ENCODE measurements at places on chromosomes 2 and 18. TPM values are rescaled to one million over a fixed set of nuclear protein-coding genes. Genes with fewer than 3 reads are reported as not detected.

The MEP1B gene
- not detected for polyA plus RNA-seq

The SRD5A2 gene
- not detected for polyA plus RNA-seq

The RNF138 gene
- polyA plus RNA-seq = 83.2 TPM

The SNTG2 gene
- polyA plus RNA-seq = 0.55 TPM

The SH3RF3 gene
- not detected for polyA plus RNA-seq

The ABCG5 gene
- not detected for polyA plus RNA-seq

The ST6GAL2 gene
- not detected for polyA plus RNA-seq

The ACVR1 gene
- polyA plus RNA-seq = 16.1 TPM

The CYP27A1 gene
- not detected for polyA plus RNA-seq

The GDF7 gene
- polyA plus RNA-seq = 0.04 TPM

- DNase-seq = no peak
Measured at GRCh38 chr2:3656762-3657721, 958 bp upstream of the ALLC start.

- DNase-seq = peak; percentile 20
Measured at GRCh38 chr2:238139196-238140039, 950 bp downstream of the KLHL30 start.

DNA sequence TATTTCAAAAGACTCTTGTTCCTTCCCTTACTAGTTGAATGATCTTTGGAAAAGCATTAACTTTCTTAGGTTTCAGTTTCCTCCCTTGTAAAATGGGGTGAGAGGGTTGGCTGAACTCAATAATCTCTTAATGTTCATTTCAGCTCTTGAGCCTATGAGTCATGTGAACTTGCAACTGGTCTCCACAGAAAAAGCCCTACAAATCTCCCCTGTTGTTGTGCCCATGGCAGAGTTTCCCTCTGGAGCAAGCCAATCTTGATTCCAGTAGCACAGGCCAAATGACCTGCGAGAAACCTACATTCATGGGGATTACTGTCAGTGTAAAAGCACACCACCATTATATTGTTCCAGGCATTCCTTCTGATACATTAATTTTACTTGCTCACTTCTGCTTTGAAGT lies 388.9 kb downstream of the ALK start:
- DNase-seq = no peak

DNA sequence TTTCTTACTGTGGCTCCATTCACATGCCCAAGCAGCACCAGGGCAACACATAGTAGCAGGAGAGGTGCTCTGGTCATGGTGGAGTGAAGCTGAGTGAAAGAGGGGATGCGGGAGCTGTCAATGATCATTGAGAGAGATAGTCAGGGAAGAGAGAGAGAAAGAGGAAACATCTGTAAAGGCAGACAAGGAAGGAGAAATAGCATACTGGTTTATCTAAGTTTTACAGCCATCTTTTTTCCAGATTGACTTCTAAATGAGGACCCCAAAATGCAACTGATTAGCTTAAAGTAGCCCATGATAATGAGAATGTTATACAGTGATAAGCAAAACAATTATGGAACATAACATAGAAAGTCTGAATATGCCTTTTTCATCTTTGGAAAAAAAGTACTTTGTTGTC lies at the start of gene C2orf66:
Gene C2orf66 (minus strand): TSS at position 96 of the 400 bp plus-strand sequence. CDS start 19 bp downstream, at position 77.
- DNase-seq = no peak

- no peak for DNase-seq
Measured at GRCh38 chr2:234635284-234635683, 138.4 kb upstream of the ARL4C start.

DNA sequence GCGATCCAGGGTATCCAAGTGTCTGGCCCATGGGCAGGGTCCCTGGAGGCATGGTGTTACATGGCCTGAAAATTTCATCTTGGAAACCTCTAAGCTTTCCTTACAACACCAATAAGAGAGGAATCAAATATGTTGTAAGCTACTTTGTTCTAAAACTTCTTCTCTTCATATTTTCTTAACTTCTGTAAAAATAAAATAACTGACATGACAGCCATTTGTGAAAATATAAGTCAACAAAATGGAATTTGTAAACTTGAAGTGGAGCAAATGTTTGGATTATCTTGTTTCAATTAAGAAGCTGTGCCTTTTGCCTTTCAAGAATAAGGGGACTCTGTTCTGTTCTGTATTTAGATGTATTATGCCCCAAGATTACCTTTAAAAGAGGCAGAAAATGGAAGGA lies 319.7 kb downstream of the LPIN1 start:
- no peak for DNase-seq

GRCh38 chr2:205435970-205436369 lies 246.3 kb upstream of the NRP2 start:
- DNase-seq = no peak

DNA sequence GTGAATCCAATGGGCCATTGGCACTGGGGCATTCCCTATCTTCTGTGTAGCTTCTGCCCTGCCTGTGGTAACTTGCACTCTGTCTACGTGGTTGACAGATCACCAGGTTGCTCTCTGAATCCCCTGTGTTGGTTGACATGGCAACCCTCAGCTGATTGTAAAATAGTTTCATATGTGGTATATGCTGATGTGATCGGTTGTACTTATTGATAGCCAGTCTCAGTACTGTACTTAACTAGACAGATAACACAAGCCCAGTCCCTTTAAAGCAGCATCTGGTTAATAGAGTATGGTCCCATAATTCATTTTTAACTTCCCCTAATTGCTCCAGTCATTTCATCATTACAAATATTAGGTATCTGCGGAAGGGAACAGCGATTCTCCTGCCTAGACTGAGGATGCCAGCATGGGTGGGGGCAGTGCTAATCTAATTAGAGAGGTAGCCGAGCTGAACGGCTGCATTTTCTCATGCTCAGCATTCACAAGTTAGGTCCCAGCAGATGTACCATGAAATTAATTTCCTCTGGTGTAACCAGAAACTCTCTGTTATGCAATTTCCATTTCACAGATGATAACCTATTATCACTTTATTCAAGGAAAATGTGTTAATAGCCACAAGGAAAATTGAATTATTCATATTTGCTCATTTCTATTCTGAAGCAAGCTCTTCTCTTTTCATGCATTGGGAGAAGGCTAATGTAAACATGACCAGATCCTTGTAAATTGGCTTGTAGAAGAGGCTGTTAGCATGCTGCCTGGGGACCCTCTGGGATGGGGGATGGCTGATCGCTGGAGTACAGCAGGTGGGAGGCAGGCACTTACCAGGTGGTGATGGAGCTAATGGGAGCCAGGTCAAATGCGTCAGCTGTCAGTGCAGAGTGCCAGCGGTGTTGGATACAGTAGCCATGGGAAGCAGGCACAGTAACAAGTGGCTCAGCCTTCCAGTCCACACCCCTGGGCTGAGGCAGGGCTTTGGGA lies 608.3 kb downstream of the GALR1 start:
- no peak for DNase-seq

DNA sequence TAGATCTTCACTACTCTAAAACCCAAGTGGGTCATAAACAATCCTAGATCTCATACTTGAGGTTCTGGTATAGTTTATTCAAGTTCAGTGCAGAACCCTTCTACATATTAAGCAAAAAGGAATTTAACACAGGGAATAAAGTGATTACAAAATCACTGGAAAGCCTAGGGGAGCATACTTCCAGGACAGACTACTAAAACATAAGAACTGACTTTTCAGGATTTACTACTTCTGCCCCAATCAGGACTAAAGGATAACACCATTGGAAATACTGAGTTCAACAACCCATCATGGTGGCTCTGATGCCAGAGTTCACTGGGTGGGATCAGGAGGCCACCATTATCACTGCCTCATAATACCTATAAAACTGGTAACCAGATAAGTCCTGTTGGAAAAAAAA lies 123.6 kb downstream of the DNAH7 start:
- DNase-seq = no peak

- DNase-seq = no peak
Measured at GRCh38 chr2:157967856-157968255, 91.7 kb upstream of the ACVR1 start.

DNA sequence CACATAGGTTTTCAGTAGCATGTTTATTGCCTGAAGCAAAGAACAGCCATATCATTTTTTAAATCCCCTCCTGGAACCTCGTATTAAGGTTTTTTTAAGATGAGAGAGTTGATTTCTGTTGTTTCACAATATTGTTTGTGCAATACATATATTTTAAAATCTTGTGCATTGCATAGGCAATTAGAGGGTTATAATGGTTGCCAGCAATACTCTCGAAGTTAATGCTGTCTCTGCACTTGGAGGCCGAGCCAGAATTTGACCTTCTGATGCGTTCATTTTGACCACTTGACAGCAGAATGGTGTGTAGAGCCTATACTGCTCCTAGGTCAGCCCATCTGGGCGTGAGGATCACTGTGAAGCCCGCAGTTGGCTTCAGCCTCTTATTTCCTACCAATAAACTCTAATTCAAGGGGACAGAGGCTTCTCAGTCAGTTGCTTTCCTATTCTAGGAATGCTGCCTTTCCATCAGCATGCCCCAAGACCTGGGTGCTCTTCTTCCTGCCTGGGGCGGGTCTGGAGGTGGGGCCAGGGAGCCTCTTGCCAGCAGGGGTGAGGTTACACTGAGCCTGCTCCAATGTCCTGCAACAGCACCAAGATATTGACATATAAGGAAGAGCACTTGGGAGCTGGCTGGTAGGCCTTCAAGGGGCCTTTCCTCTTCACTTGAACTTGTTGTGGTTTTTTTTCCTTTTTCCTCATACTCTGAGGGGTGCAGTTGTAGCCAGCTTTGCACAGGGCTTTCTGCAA lies 91.4 kb upstream of the BCL2L11 start:
- DNase-seq = no peak

DNA sequence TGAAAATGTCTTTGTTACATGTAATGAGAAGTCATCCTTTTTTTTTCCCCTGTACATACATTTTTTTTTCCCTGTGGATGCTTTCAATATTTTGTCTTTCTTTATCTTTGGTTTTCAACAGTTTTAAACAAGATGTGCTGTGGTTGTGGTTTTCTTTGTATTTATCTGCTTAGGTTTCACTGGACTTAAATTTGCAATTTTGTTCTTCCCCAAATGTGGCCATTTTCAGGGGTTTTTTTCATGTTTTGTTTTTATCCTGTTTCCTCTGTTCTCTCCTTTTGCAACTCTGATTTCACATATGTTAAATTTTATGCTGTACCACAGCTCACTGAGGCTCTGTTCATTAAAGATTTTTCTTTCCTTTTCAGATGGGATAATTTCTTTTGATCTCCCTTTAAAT lies 41.7 kb downstream of the GALNT1 start:
- no peak for DNase-seq

- DNase-seq = no peak
Measured at GRCh38 chr2:188572592-188572991, 280.9 kb downstream of the GULP1 start.

DNA sequence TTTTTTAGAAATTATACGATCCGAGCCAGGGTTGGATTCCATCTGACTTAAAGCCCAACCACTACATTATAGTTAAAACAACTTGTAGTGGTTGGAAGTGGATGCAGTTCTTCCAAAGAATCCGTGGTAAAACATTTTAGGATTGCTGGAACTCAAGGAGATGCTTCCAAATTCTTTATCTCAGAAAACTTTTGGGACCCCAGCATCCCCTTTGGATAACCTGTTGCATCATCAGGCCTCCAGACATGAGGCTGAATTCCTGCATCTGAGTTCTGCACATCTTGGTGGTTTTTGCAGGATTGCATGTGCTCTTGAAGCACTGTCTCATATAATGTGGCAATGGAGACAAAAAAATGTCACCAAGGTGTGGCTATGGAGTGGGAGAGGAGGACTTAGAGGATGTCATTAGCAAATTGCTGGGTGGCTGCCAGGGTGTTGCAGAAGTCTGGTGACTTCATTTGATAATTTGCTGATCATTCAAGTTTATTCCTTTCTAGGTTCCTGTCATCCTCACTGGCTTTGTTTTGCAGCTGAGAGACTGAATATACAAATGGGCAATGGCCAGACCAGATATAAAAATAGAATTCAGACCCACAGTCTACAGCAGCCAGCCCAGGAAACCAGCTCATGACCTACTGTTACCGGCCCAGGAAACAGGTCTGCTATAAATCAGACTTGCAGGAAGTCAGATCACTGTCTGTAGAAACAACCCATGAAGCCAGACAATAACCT lies 207.7 kb downstream of the BCL2 start:
- DNase-seq = no peak

- no peak for DNase-seq
Measured at GRCh38 chr2:233542507-233542906, 24.1 kb downstream of the USP40 start.

- DNase-seq = no peak
Measured at GRCh38 chr2:241620419-241620769, 16.6 kb downstream of the THAP4 start.

DNA sequence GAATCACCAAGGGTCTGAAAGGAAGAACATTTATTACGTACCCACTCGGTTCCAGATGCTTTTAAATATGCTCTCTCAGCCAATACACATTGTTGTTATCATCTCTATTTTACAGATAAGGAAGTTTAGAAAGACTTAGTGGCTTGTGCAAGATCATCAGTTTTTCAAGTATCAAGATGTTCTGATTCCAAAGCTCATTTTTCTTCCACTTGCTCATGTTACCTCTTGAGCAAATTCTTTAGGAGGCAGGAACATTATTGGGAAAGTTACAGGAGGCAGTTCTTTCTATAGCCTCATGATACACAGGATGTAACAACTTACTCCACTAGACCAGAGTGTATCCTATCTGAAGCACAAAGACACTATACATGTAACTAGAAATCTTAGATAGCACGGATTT lies 65.0 kb upstream of the MMADHC start:
- DNase-seq = no peak

DNA sequence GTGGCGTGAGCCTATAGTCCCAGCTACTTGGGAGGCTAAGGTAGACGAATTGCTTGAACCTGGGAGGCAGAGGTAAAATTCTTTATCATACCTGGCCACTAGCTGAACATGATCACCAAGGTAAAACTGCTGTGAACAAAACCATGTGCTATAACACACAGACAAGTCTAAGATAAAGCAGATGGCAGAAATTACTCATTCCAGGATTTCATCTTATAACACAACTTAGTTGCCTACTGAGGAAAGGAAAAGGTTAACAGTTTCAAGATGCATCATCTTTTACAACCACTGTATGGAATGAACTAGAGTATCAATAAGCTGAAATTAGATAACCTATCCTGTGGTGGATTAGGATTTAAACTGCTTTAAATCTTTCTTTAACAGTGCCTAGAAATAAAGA lies 8.3 kb downstream of the ARL5A start:
- DNase-seq = no peak

DNA sequence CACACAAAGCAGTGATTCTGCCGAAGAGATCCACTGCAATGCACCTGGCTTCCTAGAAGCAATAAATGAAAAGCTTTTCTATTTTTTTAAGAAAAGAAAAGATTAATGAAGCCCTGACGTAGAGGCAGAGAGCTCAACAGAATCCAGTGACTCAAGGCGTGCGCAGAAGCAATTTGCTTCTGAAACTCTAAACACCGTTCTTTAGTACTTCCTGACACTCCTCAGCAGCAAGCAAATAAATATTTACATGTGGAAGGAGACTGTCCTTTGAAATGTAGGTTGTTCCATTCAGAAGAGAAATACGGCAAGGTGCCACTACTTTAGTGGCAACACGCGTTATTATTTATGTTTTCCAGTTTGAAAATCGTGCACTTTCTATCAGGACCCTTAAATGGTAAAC lies 126.2 kb upstream of the ZNF516 start:
- no peak for DNase-seq
